ENCODE measurements at places on chromosomes 1 and 21. TPM values are rescaled to one million over a fixed set of nuclear protein-coding genes. Genes with fewer than 3 reads are reported as not detected.

The CTPS1 gene
- 38.7 TPM for total RNA-seq

GRCh38 chr21:44761747-44762208, 39.8 kb downstream of the UBE2G2 start:
- no peak for DNase-seq

DNA sequence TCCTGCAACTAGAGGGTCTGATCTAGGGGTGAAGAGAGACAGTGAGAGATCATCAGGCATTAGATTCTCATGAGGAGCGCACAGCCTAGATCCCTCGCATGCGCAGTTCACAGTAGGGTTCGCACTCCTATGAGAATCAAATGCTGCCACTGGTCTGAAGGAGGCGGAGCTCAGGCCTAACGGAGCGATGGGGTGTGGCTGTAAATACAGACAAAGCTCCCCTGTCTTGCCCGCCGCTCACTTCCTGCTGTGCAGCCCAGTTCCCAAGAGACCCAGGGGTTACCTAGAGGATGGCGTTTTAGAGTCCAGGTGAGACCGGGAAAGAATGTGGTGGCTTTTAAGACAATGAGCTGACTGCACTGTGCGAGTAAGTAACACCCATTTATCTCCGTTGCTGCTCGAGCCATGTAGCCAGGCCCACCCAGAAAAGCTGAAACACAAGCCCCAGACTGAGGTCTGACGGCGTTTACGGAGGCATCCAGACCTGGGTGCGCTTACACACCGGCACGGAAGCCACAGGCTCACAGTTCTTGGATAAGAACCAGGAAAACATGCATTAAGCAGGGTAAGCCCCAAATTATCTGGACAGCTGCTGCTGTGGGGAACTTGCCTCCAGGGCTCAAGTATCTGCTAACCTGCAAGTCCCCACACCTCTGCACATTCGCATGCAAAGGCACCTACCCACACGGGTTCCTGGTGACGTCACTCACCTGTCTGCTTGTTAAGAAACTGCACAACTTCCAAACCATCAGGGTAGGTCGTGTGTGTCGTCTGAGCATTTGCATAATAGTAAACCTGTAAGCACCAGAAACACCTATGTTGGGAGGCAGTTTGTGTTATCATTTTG, 12.5 kb downstream of the TCP10L start:
- DNase-seq, result no peak

DNA sequence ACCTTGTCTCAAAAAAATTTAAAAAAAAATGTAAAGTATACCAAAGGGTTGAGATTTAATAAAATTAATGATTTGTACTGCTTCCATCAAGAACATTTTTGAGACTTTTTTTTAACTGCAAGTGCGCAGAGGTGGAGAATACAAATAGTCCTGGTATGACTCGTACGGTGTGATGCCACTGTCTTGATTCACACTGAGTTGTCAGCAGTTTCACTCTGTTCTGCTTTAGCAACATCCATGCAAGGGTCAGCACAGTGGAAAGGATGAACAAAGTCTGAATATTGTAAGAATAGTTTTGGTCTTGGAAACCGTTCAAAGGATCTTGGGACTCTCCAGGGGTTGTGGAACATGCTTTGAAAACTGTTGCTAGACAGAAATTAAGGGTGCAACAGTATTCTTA, 40.2 kb downstream of the EXO1 start:
- DNase-seq, result no peak

DNA sequence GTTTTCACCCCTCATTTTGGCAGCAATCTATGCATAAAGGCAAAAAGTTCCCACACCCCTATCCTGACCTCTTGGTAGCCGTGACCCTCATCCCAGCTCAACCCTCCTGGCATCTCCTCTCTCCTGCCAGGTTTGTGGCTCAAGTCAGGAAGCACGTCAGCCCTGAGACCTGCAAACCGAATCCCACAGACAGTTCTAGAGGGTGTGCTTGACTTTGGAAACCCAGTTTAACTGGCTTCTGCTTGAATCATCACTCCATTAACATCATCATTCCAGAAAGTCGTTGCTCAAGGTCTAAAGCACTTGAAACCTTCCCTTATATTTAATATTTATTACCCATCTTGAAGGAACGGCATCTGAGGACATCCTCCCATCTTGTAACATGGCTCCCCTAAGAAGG, 133.4 kb upstream of the ERG start:
- no peak for DNase-seq

Measured in glomerular endothelial cell (primary cell).